ENCODE measurements at places on chromosomes 16 and 17.

GRCh38 chr16:82682767-82683166 is 56.0 kb downstream of the CDH13 start:
- DNase-seq: no peak

GRCh38 chr17:17626840-17627239 is 35.3 kb upstream of the PEMT start:
- no peak for DNase-seq

GRCh38 chr17:8176197-8176940 is at the start of gene TMEM107:
TMEM107 (minus strand) TSS chr17:8176380; CDS start chr17:8176286, 94 bp downstream.
- peak; percentile 97 for DNase-seq

DNA sequence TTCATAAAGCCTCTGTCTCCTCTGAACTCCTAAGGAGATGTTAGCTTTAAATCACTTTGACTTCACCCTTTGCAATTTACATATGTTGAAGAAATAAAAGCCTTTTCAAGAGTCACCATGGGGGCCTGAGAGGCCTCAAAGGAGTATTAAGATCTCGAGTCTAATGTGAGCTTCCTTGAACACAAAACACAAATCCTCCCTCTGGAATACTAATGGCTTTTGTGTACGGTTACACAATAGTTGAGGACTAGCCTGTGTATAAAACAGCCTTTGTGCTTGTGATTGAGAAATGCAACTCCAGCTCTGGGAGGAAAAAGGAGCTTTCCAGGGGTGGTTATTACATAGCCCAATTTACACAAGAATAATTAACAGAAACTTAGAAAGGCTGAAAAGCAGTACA is 1140.2 kb downstream of the CDH11 start:
- DNase-seq: no peak

DNA sequence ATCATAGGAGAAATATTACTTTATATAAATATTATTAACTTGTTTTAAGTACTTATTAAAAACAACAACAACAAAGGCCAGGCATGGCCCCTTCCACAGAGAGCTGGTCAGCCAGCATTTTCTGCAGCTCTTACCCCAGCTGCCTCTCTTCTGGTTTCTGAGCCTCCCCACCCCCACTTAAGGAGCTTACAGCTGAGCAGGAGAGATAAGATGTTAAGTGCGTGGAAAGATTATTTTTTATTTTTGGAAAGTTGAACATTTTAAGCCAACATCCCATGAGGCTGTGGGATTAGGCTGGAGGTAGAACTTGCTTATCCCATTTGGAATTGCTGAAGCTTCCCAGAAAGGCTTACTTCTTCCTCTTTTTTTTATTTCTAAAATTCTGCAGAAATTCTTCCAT is 401.2 kb downstream of the SEC14L1 start:
- DNase-seq: no peak

DNA sequence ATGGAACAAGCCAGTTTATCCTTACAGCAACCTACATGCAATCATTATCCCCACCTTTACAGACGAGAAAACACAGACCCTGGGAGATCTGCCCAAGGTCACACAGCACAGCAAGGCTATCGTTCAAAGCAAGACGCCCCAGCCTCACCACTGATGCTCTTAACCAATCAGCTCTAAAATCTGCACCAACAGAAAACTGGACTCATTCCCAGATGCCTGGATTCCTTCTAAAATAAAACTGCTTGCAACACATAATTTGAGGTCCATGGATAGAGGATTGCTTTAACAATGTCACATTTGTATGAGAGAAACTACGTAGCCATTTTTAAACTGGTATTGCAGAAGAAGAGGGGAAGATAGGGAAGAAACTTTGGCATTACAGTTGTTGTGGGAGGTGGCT is 6.8 kb downstream of the COTL1 start:
- DNase-seq: no peak
